ENCODE measurements at places on chromosomes 12 and 14.
A peak's percentile ranks its signal among the peaks of the same experiment; 100 is the strongest.

- DNase-seq = no peak
Measured at GRCh38 chr12:62728741-62729140, 206.2 kb downstream of the PPM1H start.

GRCh38 chr14:39034481-39035296, 68.3 kb downstream of the SEC23A start:
- DNase-seq = no peak

DNA sequence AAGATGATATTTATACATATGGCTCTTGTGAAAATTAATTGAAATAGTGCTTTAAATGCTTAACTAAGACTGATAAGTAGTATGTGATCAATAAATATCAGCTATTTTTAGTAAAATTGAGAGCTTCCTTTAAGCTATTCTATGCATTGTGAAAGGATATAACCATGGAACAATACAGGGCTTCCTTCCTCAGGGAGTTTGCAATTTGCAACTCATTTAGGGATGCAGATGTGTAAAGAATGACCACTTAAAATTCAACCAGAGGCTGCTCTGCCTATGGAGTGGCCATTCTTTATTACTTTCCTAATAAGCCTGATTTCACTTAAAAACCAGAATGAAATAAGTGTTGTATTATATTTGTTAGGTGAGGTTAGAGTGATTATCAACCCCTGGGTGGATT, 103.2 kb upstream of the PRICKLE1 start:
- DNase-seq = no peak

DNA sequence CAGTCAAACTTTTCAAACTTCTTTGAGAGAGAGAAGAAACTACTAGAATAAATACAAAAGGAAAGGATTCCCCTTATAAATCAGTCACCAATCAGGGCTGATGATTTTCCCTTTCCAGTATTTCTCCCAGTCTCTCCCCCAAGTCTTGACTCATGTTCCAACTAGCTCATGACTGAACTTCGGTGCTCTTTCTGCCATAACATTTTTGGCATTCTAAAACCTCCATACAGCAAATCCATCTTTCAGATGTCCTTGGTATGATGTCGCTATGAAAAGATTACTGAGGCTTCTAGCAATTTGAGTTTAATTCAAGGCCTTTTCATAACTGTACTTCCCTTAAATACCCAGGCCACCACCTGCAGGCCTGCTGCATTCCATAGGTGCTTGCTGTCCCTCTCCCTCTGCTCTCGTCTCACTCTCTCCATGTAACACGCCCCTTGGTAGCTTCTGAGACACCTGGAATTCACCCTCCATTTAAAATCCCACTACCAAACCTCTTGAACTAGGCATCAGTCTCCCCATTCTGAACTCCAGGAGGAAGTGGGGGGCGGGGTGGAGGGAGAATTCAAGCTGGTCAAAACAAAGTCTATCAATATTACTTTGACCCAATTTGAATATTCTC, 2.4 kb downstream of the PRKD1 start:
- no peak for DNase-seq

GRCh38 chr12:47758584-47758833, 171 bp downstream of the RAPGEF3 start:
- DNase-seq = no peak

GRCh38 chr14:63857466-63858030, 4.7 kb downstream of the SYNE2 start:
- no peak for DNase-seq

GRCh38 chr14:91873471-91874415, 6.4 kb upstream of the TC2N start:
- DNase-seq = no peak

GRCh38 chr12:33690562-33690961, 250.9 kb upstream of the SYT10 start:
- no peak for DNase-seq

GRCh38 chr12:80676856-80677255, 30.6 kb upstream of the MYF6 start:
- DNase-seq = no peak

GRCh38 chr12:9957834-9958233, 13.4 kb upstream of the CLEC12A start:
- no peak for DNase-seq

DNA sequence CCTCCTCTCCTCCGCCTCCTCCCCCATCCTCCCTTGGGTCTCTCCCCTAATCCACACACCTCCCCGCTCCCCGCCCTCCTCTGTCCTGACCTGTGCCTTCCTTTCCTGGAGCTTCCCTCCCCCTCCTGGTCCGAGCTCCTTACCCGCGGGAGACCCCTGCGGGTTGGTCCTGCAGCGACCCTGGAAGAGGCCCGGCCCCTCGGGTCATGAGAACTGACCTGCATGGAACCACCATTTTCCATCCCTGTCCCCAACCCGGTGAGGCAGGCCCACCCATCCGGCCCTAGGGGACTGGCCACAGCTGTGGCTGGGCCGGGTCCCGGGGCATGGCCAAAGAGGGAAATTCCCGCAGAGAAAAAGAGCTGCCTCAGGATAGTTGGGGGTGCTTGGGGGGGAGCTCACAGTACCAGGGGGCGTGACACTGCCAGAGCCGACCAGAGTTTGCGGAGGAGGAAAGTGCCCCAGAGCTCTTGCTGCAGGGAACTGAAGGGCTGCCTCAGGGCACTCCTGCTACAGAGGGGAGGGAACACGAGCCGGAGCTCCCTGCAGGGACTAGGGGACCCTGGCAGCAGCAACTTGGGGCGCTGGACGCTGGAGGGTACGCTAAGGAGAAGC, 613 bp downstream of the ARHGEF40 start:
- DNase-seq = peak; percentile 79

GRCh38 chr14:67413806-67414769, 2.1 kb upstream of the PLEK2 start:
- DNase-seq = no peak

DNA sequence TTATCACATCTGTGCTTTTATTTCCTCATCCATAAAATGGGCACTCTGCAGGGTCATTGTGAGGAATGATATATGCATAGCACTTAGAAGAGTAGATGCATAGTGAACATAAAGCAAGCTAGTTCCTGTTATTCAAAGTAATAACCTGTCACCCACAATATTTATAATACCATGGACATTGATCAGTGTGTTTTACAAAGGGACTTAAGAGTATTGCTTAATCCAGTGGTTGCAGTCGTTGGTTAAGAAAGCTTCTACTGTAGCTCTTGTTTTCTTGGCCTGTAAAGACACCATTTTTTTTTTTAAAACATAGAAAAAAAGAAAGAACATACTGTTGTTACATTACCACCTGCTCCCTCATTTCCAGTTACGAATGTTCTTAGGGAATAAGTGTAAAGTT, 13.1 kb downstream of the METAP2 start:
- no peak for DNase-seq

- DNase-seq = no peak
Measured at GRCh38 chr12:104939089-104939488, 19.0 kb downstream of the SLC41A2 start.

- DNase-seq = no peak
Measured at GRCh38 chr12:43951286-43951685, 115.4 kb downstream of the TMEM117 start.

DNA sequence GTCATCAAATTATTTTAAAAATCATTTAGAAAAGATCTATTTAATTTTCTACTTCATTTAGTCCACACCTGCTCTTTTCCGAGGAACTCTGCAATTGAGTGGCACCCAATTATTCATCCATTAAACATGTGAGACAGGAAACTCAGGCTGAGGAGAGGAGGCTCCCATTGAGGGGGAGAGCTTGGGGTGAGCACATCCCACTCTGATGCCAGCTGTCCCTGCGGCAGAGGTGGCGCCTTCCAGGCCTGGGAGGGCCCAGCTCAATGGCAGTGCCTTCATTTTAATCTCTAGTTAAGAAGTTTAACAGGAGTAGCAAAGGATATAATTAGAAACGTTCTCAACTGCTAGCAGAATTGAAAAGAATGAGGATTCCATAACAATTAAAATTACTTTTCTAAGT, 92.0 kb downstream of the ITPR2 start:
- DNase-seq = no peak

GRCh38 chr12:5768581-5769196, 176.4 kb downstream of the ANO2 start:
- peak; percentile 83 for DNase-seq

GRCh38 chr12:105359856-105360255, 29.4 kb downstream of the C12orf75 start:
- DNase-seq = no peak

GRCh38 chr14:97771340-97772045, 974.3 kb downstream of the VRK1 start:
- DNase-seq = no peak

GRCh38 chr12:27468241-27468640, 21.7 kb downstream of the SMCO2 start:
- DNase-seq = no peak

DNA sequence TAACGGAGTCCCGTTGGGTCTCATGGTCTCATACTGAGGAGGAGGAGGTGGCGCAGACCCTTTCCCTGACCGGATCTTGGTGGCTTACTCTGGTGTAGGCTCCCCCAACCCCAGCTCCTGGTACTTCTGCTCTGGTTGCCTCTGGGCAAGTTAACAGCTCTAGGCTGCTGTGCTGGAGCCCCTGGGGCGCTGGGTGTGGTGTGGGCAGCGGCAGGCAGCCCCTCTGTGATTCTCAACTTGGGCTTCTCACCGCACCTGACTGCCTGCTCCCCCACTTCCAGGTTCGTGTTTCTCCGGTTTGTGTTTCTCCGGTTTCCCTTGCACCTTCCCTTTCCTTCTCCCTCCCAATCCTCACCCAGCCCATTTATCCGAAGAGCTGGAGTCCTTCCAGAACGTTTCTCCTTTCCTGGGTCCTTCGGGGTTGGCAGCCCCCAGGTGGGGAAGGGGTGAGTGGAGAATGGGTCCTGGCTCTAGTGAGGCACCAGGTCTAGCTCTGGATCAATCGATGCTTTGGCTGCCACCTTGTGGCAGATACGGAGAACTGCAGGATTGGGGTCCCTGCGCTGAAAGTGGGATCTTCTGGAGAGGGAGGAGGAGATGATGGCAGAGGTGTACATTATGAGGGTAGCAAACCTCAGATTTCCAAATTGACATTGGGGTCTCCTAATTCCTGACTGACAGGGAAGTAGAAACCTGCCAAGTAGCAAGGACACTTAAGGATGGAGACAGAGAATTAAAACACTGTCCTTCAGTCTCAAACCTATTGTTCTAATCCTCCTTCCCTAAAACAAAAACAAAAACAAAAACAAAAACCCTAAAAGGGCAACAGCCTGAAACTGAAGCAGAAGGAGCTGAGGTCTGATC, 8.3 kb downstream of the CISTR start:
- peak; percentile 60 for DNase-seq

DNA sequence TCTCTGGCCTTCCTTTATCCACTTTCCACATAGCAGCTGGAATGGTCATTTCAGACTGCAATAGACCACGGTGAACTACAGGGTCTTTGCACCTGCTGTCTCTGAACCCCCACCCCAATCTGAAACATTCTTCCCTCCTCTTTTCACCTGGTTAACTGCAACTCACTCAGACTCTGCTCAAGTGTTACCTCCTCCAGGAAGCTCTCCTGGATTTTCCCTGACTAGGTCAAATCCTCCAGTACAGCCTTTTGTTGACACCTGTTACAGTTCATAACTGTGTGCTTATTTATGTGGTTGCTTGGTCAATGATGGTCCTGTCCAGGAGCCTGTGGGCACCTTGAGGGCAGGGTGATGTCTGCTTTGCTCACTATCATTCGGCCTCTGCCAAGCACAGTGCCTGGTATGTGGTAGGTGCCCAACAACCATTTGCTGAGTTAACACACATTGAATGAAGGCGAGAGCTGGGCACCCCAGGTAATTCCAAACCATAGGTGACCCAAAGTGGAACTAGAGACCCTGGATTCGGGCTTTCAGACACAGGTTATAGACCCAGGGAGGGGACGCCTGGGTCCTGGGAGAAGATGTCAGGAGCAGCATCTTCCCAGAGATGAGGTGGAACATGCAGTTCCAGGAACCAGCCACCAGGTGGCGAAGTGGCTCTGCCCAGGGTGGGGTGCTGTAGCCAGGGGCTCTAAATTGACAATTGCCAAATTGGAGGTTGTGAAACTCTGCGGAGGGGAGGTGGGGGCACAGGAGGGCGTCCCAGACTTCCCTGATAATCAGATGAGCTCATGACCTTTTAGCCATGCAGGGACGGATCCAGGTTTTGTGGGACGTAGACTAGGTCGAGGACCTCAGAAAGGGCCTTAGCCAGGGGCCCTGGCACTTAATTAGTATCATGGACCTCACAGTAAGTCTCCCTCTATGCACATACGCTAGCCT, 28.1 kb downstream of the TRPV4 start:
- peak; percentile 70 for DNase-seq

DNA sequence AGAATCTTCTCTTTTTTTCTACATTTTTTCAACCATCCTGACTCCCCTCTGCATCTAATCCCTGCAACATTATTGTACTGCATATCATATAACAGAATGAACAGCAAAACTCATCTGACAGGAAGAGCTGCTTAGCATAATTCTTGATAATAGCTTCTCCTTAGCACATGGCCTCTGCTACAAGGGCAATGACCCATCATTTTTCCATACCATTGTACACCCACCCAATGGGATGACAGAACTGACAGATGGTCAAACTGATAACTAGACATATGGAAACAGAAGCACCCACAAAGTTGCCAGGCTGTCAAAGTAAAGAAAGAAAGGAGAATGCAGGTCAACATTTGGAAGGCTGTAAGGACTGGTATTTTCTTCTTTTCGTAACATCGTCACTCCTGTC, 390.4 kb upstream of the USP15 start:
- no peak for DNase-seq

DNA sequence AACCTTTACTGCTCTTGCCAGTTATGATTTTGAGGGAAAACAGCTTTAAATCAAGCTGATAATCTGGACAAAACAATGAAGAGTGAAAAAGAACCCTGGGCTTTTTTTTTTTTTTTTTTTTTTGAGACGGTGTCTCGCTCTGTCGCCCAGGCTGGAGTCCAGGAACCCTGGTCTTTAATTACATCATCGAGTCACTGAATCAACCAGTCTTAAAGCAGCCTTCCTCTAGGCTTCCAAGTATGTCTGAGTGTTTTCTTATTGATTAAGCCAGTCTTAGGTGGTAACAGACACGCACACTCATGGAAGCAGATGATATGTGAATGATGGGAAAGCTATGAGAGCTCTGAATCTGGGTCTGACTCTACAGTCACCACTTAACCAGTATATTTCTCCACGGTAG, 5.9 kb upstream of the VCPKMT start:
- no peak for DNase-seq

DNA sequence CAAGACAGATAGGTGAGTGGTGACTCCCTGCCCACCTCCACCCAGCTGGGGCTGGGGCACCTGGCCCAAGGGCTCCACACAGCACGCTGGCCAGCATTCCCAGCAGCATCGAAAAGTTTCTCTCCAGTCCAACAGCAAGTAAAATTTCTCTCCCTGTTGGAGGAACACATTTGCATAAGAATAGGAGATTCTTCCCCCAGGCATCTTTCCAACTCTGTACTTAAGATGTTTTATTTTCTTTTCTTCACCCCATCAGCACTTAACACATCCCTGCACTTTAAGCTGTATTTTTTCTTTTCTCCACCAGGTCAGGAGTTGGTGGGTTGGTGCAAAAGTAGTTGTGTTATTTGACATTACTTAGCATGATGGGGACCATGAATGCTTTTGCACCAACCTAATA, 47.2 kb downstream of the OR9K2 start:
- no peak for DNase-seq

- no peak for DNase-seq
Measured at GRCh38 chr12:71749666-71750065, 5.0 kb upstream of the RAB21 start.

Data from right hindlimb (tissue), 1 donor.